ENCODE measurements at places on chromosomes 6 and 20.
A peak's percentile ranks its signal among the peaks of the same experiment; 100 is the strongest.

- DNase-seq: no peak
Observed at GRCh38 chr6:42025845-42026243, 24.5 kb upstream of the TAF8 start.

GRCh38 chr6:16547587-16547986 lies 213.7 kb downstream of the ATXN1 start:
- DNase-seq: peak; percentile 40

DNA sequence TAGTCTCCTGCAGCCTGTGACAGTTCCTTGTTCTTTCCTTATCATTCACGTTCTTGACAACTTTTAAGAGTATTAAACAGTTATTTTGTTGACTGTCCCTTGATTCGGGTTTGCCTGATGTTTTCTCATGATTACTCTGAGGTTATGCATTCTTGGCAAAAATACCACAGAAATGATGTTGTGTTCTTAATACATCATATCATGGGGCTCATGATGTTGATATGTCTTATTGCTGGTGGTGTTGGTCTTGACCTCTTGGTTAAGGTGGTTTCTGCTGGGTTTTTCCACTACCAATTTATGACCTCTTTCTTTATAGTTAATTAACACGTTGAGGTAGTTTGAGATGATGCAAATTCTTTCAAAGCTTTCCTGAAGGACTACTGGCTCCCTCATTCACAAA lies 59.1 kb downstream of the ZHX3 start:
- DNase-seq: peak; percentile 83

DNA sequence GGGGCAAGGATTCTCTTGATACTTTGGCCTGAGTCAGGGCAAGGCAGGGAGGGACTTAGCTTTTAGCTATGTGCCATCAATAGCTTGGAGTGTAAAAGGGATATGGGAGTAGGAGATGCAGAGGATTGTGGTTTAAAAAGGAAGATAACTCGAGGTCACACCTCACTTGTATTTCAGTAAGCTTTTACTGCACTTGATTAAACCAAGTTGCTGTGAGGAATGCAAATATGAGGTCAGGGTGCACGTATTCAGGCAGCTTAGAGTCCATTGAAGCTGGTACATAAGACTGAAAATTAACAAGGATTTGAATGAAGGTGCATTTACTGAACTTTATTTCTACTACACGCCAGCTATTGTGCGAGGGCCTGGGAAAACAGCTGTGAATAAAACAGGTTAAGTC lies 32.1 kb downstream of the DSTN start:
- DNase-seq: no peak

Data from hematopoietic multipotent progenitor cell treated with erythropoietin and hydrocortisone succinate and interleukin-3 and kit ligand, for 8 days (in vitro differentiated cells).